ENCODE measurements at places on chromosomes 4 and X. TPM values are rescaled to one million over a fixed set of nuclear protein-coding genes. Genes with fewer than 3 reads are reported as not detected.

DNA sequence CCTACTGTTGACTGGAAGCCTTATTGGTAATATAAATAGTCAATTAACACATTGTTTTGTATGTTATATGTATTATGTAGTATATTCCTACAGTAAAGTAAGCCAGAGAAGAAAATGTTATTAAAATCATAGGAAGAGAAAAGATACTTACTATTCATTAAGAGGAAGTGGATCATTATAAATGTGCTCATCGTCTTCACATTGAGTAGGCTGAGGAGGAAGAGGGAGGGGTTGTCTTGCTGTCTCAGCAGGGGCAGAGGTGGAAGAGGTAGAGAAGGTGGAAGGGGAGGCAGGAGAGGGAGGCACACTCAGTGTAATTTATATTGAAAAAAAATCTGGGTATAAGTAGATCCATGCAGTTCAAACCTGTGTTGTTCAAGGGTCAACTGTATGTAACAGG is 10.6 kb downstream of the CDKL5 start:
- no peak overlapping the region for H3K27ac ChIP-seq
- DNase-seq: no peak
- no peaks in the 10 kb centered on the region for H3K27me3 ChIP-seq
- no peaks in the 10 kb centered on the region for H3K36me3 ChIP-seq
- no peak overlapping the region for H3K4me3 ChIP-seq
- H3K4me1 ChIP-seq: no peaks in the 10 kb centered on the region

DNA sequence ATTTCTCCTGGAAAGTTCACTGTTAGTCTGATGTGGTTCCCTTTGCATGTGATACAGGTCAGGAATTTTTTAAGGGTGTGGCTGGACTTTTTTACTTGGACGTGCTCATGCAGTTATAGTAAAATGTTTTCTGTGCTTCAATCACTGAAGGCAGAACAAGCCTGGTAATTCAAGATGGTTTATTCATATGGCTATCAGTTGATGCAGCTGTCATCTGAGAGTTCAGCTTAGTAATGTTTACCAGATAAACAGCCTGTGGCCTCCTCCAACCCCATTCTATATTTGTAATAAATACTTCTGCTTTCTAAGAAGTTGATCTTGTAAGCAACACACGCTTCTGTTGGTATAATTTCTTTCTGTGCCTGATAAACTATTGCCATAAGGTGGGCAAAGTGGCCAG is 2105.9 kb downstream of the ARAP2 start:
- H3K27ac ChIP-seq: no peak overlapping the region
- no peak overlapping the region for H3K4me3 ChIP-seq
- H3K27me3 ChIP-seq: no peaks in the 10 kb centered on the region
- DNase-seq: no peak
- H3K4me1 ChIP-seq: no peaks in the 10 kb centered on the region

GAGE1 gene
- total RNA-seq: not detected

- no peaks in the 10 kb centered on the region for H3K36me3 ChIP-seq
- H3K4me3 ChIP-seq: no peak overlapping the region
- H3K27ac ChIP-seq: no peak overlapping the region
- no peak for DNase-seq
- H3K4me1 ChIP-seq: no peaks in the 10 kb centered on the region
Observed at GRCh38 chrX:100659431-100660137, 15.6 kb downstream of the SRPX2 start.

GRCh38 chr4:101853691-101854090 is 63.2 kb downstream of the BANK1 start:
- no peaks in the 10 kb centered on the region for H3K36me3 ChIP-seq
- peaks cover 4% of the 10 kb centered on the region for H3K4me1 ChIP-seq
- no peak for DNase-seq
- no peak overlapping the region for H3K4me3 ChIP-seq
- no peaks in the 10 kb centered on the region for H3K27me3 ChIP-seq

FREM3 gene
- total RNA-seq: not detected

ITGB1BP2 gene
- 2.0 TPM for total RNA-seq

SPATA18 gene
- total RNA-seq: 2.9 TPM

FGF5 gene
- total RNA-seq: not detected

GRCh38 chrX:13179100-13179499 is 134.7 kb upstream of the FAM9C start:
- H3K27me3 ChIP-seq: no peaks in the 10 kb centered on the region
- H3K36me3 ChIP-seq: no peaks in the 10 kb centered on the region
- H3K4me1 ChIP-seq: no peaks in the 10 kb centered on the region
- H3K4me3 ChIP-seq: no peak overlapping the region
- no peak overlapping the region for H3K27ac ChIP-seq

FAAH2 gene
- not detected for total RNA-seq

DNA sequence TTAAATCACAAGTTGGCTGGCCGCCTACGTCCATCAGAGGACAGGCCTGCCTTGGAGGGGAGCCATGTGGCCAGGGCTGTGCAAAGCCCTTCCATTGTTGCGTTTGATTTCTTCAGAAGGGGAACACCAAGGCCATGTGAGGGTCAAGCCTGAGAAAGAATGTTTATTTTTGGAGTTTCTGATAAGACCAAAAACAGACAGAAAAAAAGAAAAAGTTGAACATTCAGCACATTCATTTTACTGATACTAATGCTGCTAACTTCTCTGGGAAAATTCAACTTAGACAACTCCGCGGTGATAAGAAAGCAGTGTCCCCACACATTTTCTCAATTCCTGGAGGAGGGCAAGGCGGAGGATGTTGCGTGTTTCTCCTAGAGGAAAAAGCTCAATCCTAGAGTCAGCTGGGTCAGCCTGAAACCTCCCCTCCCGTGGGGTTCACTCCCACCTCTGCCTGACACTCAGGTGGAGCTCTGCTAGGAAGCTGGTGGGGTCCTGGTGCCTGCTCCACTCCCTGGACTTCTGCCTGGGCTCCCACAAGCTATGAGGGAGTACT is 63.5 kb downstream of the ANAPC4 start:
- no peaks in the 10 kb centered on the region for H3K27me3 ChIP-seq
- H3K4me3 ChIP-seq: no peak overlapping the region
- no peaks in the 10 kb centered on the region for H3K4me1 ChIP-seq
- no peaks in the 10 kb centered on the region for H3K36me3 ChIP-seq
- peak overlapping the region; percentile 58 for H3K27ac ChIP-seq
- DNase-seq: no peak

- H3K36me3 ChIP-seq: no peaks in the 10 kb centered on the region
- H3K27me3 ChIP-seq: no peaks in the 10 kb centered on the region
- H3K4me3 ChIP-seq: no peak overlapping the region
- H3K4me1 ChIP-seq: no peaks in the 10 kb centered on the region
Observed at GRCh38 chr4:86256086-86256485, 103.8 kb downstream of the MAPK10 start.

DNA sequence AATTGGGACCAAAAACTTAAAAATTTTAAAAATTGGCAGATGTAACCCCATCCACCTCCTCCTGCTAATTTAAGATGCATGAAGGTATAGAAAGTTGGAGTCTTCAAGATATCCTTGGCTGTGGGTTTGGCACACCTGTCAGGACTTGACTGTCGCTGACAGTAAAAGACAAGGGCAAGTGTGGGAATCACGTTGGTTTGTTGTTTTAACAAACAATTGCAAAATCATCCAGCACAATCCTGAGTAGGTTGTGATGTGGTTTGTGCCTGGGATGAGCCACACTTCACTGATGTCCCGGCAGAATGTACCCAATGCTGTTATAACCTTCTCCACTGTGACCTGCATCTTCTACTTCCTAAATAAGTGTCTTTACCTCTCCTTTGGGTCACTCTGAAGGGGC is 24.0 kb downstream of the HOPX start:
- no peak overlapping the region for H3K4me3 ChIP-seq
- H3K27ac ChIP-seq: no peak overlapping the region
- no peaks in the 10 kb centered on the region for H3K36me3 ChIP-seq
- no peaks in the 10 kb centered on the region for H3K4me1 ChIP-seq

GRCh38 chr4:77076889-77077635 is 1.3 kb upstream of the CCNI start:
- H3K4me3 ChIP-seq: peak overlapping the region; percentile 100
- H3K36me3 ChIP-seq: no peaks in the 10 kb centered on the region
- H3K27ac ChIP-seq: peak overlapping the region; percentile 100
- DNase-seq: no peak
- peaks cover 14% of the 10 kb centered on the region for H3K4me1 ChIP-seq
- H3K27me3 ChIP-seq: no peaks in the 10 kb centered on the region

- H3K27me3 ChIP-seq: no peaks in the 10 kb centered on the region
- no peaks in the 10 kb centered on the region for H3K36me3 ChIP-seq
Observed at GRCh38 chrX:20432746-20433387, 166.2 kb upstream of the RPS6KA3 start.

GRCh38 chr4:5217421-5217820 is 166.1 kb downstream of the STK32B start:
- no peak overlapping the region for H3K4me3 ChIP-seq
- no peaks in the 10 kb centered on the region for H3K36me3 ChIP-seq
- no peak for DNase-seq
- no peak overlapping the region for H3K27ac ChIP-seq
- no peaks in the 10 kb centered on the region for H3K27me3 ChIP-seq

- no peaks in the 10 kb centered on the region for H3K4me1 ChIP-seq
- peak; percentile 18 for DNase-seq
- H3K4me3 ChIP-seq: no peak overlapping the region
- no peak overlapping the region for H3K27ac ChIP-seq
- H3K36me3 ChIP-seq: no peaks in the 10 kb centered on the region
- H3K27me3 ChIP-seq: no peaks in the 10 kb centered on the region
Observed at GRCh38 chrX:48937054-48937907, 18.5 kb upstream of the PIM2 start.

RS1 gene
- not detected for total RNA-seq

GRCh38 chr4:169151671-169152070 is 119.1 kb downstream of the SH3RF1 start:
- no peaks in the 10 kb centered on the region for H3K27me3 ChIP-seq
- H3K4me1 ChIP-seq: peaks cover 8% of the 10 kb centered on the region
- no peak overlapping the region for H3K27ac ChIP-seq

DNA sequence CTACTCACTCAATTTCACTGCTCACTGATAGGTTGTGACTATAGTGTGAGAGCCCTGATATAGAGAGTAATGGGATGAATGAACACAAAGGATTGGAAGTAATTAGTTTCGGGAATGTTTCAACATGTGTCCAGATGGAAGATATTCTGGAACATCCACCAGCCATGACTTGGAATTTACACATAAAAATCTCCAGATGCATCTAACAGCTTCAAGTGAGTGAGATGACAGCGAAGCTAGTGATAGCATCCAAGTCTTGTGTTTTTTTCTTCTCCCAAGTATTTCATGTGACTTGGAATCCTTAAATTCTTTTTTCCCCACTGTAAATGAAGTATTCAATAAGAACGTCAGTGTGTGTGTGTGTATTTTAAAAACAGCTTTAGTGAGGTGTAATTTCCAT is 82.1 kb downstream of the CLDN34 start:
- no peak for DNase-seq
- no peaks in the 10 kb centered on the region for H3K36me3 ChIP-seq
- peaks cover 5% of the 10 kb centered on the region for H3K4me1 ChIP-seq
- no peaks in the 10 kb centered on the region for H3K27me3 ChIP-seq
- no peak overlapping the region for H3K4me3 ChIP-seq

DNA sequence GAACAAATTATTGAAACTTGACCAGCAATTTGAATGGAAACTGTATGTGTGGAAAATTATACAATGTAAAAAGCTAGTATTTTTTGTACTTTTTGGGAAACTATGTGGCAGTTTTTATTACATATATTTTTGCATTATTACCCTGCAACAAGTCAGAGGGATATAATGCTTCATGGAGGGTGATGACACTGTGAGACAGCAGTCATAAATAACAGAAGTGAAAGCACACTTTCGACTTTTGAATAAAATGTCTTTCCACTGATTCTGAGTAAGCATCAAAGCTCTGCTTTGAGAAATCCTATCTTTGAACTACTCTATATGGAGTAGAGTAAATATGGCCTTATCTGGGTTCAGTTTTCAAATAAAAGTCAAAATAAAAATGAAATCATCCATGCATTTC is 122.6 kb upstream of the PABPC4L start:
- no peak overlapping the region for H3K27ac ChIP-seq
- H3K27me3 ChIP-seq: no peaks in the 10 kb centered on the region
- DNase-seq: no peak
- H3K4me3 ChIP-seq: no peak overlapping the region
- H3K36me3 ChIP-seq: no peaks in the 10 kb centered on the region
- no peaks in the 10 kb centered on the region for H3K4me1 ChIP-seq

RBM47 gene
- 93.9 TPM for total RNA-seq

ADAMTS3 gene
- total RNA-seq: 4.3 TPM

DNA sequence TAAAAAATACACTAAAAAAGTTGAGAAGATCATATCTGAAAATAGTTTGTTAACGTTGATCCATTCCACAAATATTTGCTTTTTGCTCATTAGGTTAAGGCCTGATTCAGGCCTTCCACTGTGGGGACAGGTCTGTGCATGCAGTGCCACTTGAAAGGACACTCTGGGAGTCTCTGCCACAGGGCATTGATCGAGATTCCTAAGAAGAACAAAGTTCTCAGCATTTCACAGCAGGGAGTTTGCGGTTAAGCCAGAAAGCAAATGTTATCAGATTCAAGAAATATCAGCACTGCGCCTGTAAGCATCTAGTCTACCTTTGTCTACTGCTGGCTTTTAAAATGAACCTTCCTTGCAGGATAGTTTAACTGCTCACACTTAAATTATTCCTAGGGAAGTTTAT is 62.2 kb upstream of the TNIP3 start:
- H3K27me3 ChIP-seq: no peaks in the 10 kb centered on the region
- H3K4me1 ChIP-seq: no peaks in the 10 kb centered on the region
- H3K36me3 ChIP-seq: no peaks in the 10 kb centered on the region
- DNase-seq: no peak
- no peak overlapping the region for H3K4me3 ChIP-seq

GRCh38 chr4:1381181-1381621 is 25.0 kb downstream of the NKX1-1 start:
- H3K4me1 ChIP-seq: no peaks in the 10 kb centered on the region
- H3K36me3 ChIP-seq: no peaks in the 10 kb centered on the region
- no peak overlapping the region for H3K4me3 ChIP-seq
- no peak for DNase-seq
- H3K27me3 ChIP-seq: no peaks in the 10 kb centered on the region
- H3K27ac ChIP-seq: no peak overlapping the region

AMOT gene
- 22.1 TPM for total RNA-seq

NHS gene
- total RNA-seq: 13.2 TPM

MUC7 gene
- not detected for total RNA-seq

DMRTC1 gene
- not detected for total RNA-seq

FAM53A gene
- 19.0 TPM for total RNA-seq

GRCh38 chr4:72984351-72984750 is 85.2 kb downstream of the COX18 start:
- H3K4me3 ChIP-seq: no peak overlapping the region
- no peaks in the 10 kb centered on the region for H3K27me3 ChIP-seq
- H3K36me3 ChIP-seq: no peaks in the 10 kb centered on the region
- no peak for DNase-seq
- no peak overlapping the region for H3K27ac ChIP-seq
- no peaks in the 10 kb centered on the region for H3K4me1 ChIP-seq

- H3K27me3 ChIP-seq: no peaks in the 10 kb centered on the region
- no peaks in the 10 kb centered on the region for H3K4me1 ChIP-seq
- no peak overlapping the region for H3K4me3 ChIP-seq
- H3K36me3 ChIP-seq: no peaks in the 10 kb centered on the region
Observed at GRCh38 chrX:55593296-55593695, 29.9 kb upstream of the FOXR2 start.

DNA sequence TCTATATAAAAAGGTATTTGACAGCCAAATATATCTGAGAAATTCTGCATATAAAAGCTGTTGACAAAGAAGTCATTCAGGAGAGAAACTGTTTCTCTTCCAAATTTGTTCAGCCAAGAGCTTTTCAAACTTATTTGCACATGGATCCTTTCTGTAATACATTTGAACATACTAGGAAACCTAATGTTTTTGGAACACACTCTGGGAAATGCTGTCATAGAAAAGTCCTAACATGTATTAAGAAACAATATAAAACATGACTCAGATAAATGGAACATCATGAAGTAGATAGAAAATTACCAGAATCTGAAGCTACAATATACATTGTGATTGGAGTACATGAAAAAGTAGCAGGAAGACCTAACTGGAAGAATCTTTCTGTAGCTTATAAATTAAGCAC is 781.5 kb upstream of the EPHA5 start:
- no peak overlapping the region for H3K4me3 ChIP-seq
- H3K27me3 ChIP-seq: no peaks in the 10 kb centered on the region
- no peak overlapping the region for H3K27ac ChIP-seq

Measured in tibial nerve (tissue), 4 donors.